Activated CD4-positive, CD25-positive, alpha-beta regulatory T cell (primary cell): ENCODE measurements at places on chromosomes 5 and 9.

DNA sequence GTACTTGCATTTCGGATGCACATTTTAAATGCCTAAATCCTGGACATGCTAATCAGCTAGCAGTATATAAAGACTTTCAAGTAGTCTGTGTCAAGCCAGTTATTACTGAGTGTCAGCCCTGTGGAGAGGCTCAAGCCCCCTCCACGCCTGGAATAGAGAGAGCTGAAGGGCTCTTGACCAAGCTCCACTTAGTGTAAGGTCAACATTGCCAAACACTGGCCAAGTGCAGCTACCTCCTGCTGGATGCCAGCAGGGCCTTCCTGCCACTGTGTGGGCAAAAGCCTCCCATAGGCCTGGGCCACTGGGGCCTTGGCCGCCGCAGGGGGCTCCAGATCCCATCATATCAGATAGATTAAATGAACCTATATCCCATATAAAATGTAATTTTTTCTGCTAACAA is 239.4 kb upstream of the PANK3 start:
- DNase-seq = no peak

DNA sequence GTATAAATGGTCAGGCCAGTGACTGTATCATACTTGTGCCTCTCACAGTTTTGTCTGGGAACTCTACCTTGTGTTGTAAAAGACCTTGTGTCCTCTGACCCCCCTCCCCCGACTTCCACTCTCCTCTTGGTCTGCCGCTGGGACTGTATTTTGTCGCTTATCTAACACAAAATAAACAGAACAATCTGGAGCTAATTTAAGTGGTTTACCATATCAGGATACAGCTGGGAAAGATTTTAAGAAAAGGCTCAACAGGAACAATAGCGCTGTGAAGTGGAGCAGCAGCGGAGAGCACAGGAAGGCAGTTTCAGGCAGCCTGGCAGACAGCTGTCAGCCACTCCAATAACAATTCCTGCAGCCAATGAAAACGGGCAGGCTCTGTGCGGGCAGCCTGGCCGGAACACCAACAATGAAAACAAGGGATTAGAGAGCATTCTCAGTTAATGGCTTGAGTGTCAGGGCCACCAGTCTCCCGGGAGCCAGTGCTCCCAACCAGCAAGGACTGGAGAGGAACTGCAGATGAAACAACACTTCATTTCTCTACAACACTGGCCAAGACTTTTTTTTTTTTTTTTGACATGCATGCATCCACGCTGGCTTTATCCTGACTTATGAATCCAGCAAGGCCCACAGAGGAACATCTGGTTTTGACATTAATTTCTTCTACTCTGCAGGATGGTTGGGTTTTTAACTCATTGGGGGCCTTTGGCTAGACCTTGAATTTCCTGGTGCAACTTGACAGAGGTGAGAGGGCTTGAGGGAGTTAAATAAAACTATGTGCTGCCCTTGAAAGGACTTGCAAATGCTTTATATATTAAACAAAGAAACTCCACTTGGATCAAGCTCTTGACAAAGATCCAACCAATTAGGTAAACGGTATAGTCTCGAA is 76.7 kb downstream of the ARSB start:
- no peak for DNase-seq

DNA sequence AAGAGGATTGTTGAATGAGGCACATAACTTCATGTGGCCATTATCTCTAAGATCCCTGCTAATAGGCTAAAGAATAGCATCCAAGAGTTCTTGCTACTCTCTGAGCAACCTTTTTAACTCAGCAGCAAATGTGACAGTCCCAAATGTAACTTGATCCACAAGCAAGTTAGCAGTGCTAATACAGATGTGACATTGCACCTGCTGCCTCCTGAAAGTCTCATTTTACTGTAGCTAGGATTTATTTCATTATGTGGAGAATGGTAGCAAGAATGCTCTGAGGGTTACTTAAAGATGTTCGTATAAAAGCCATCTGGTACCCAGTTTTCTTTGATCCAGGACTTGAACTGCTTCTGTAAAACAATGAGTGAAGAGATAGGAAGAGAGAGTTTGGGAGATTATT is 45.8 kb downstream of the CDH10 start:
- DNase-seq = no peak

- DNase-seq = no peak
Measured at GRCh38 chr5:158701406-158702177, 398.1 kb downstream of the EBF1 start.
